Esophagus muscularis mucosa (tissue), 4 donors: ENCODE measurements at places on chromosomes 1 and 21. TPM values are rescaled to one million over a fixed set of nuclear protein-coding genes. Genes with fewer than 3 reads are reported as not detected.

Gene DYRK3
- 5.6 TPM for total RNA-seq

Gene CFHR2
- not detected for total RNA-seq

GRCh38 chr1:67784545-67785186 lies 48.6 kb downstream of the GNG12 start:
- H3K27me3 ChIP-seq = no peaks in the 10 kb centered on the region
- no peaks in the 10 kb centered on the region for H3K36me3 ChIP-seq
- no peak overlapping the region for H3K27ac ChIP-seq
- no peak overlapping the region for H3K4me3 ChIP-seq
- no peak for DNase-seq

DNA sequence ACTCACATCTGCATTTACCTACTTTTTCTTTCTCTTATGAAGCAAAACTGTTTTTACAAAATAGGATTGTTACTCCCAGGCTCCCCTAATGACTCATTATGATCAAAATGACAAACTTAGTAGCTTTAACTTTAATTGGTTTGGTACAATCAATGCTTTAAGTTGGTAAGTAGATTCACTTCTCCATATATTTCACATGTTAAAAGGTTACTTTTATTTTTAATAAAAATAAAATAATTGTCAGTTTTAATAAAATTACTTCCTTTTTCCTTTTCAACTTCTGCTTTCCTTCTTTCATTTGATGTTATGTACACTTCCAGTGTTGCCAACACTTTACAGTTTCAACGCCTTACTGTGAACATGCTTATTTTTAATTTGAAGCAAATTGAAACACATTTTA lies 477.6 kb downstream of the SETD4 start:
- no peak overlapping the region for H3K27ac ChIP-seq
- no peaks in the 10 kb centered on the region for H3K4me1 ChIP-seq
- no peak overlapping the region for H3K4me3 ChIP-seq
- H3K36me3 ChIP-seq = no peaks in the 10 kb centered on the region
- peaks cover 10% of the 10 kb centered on the region for H3K27me3 ChIP-seq

Gene TMCC2
- 5.8 TPM for total RNA-seq

Gene FCRL2
- 0.50 TPM for total RNA-seq

DNA sequence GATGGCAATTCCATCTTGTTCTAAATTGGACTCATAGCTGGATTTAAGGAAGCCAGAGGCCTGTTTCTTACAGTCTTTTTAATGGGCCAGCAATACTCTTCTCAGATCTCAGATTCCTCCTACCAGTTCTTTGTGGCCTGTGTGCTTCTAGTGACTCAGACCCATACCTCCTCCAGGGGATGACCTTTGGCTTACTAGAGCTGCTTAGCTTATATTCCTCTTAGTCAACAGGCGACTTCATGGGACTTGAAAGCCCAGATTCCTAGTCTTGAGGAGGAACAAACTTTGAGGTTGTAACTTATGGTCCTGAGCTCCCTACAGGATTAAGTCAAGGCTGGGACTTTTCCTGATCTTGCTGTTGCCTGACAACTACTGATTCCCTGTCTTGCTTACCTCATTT lies 12.4 kb upstream of the PAPPA2 start:
- DNase-seq = no peak
- no peak overlapping the region for H3K4me3 ChIP-seq
- no peaks in the 10 kb centered on the region for H3K36me3 ChIP-seq
- H3K27ac ChIP-seq = no peak overlapping the region
- no peaks in the 10 kb centered on the region for H3K27me3 ChIP-seq
- no peaks in the 10 kb centered on the region for H3K4me1 ChIP-seq
